Activated CD4-positive, alpha-beta T cell treated with anti-CD3 and anti-CD28 coated beads for 1 hour (primary cell): ENCODE measurements at places on chromosomes 11 and 22.

DNA sequence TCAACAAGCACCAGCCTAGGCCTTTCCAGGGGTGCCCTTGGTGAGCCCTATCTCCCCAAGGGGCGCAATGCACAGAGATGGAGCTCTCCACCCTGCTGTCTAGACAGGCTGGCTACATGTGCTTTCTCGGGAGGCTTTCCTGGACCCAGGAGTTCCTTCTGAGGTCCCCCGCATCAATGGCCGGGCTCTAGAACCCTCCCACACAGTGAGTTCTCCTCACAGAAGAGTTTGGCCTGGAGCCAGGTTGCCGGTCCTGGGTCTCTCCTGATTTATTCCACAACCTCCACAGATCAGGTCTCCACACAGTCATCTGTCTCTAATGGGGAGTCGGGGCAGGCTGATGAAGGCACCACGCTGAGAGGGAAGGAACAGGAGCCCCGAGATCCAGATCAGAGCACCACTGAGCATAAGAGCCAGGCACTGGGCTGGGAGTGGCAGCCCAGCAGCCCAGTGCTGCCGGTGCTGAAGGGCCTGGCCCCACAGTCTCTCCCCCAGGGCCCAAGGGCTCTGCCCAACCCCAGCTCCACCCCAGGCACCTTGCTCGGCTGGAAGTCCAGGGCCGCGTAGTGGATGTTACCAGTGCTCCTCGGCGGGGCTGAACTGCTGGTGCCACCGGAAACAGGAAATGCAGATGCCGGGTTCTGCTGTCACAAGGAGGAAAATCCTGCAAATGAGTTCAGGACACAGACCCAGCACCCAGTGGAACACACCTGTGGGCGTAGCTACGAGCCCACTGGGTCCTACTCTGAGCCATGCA is 44.7 kb downstream of the GAB4 start:
- no peak for DNase-seq

- DNase-seq, result no peak
Observed at GRCh38 chr11:14259186-14259784, 99.7 kb downstream of the RRAS2 start.

DNA sequence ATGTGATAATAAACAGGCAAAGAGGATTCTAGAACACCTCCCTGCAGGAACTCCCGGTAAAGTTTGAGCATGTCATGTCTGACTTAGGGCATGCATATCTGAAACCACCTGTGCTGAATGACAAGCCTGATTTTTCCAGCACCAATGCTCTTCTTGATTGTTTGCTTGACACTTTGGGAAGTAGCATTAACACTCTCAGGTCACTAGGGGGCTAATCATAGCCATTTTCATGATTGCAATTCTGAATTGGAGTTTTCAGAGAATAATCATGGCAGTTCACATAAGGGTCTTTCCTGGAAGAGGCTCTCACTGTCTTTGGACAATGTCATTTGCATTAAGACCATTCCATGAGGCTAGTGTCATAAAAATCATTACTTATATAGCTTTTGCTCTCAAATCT is 234.4 kb upstream of the MTNR1B start:
- no peak for DNase-seq

DNA sequence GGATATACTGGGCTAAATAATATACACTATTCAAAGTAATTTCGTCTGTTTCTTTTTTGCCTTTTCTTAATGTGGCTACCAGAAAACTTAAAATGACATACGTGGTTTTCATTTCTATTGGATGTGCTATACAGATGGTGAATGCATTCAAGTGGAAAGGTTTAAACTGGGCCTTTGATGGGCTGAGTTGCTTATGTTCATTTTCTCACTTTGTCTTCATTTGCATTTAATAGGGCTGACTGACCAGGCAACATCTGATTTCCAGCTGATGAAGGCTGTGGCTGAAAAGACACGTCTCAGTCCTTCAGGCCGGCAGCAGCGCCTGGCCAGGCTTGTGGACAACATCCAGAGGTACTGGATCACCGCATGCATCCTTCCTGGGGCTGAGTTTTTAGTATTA is 27.9 kb downstream of the PIWIL4 start:
- no peak for DNase-seq

- no peak for DNase-seq
Observed at GRCh38 chr11:130118165-130118564, 41.4 kb upstream of the ST14 start.
